ENCODE measurements at places on chromosomes 13 and 19.
A peak's percentile ranks its signal among the peaks of the same experiment; 100 is the strongest.

GRCh38 chr13:25885418-25885817, 166.4 kb downstream of the SHISA2 start:
- DNase-seq, result no peak

GRCh38 chr19:17765069-17765618, 13.9 kb downstream of the FCHO1 start:
- DNase-seq, result no peak

- no peak for DNase-seq
Observed at GRCh38 chr13:96020155-96020575, 33.0 kb downstream of the UGGT2 start.

- no peak for DNase-seq
Observed at GRCh38 chr19:17202249-17202648, 12.9 kb upstream of the USE1 start.

- DNase-seq, result no peak
Observed at GRCh38 chr13:33968520-33969507, 150.9 kb downstream of the RFC3 start.

DNA sequence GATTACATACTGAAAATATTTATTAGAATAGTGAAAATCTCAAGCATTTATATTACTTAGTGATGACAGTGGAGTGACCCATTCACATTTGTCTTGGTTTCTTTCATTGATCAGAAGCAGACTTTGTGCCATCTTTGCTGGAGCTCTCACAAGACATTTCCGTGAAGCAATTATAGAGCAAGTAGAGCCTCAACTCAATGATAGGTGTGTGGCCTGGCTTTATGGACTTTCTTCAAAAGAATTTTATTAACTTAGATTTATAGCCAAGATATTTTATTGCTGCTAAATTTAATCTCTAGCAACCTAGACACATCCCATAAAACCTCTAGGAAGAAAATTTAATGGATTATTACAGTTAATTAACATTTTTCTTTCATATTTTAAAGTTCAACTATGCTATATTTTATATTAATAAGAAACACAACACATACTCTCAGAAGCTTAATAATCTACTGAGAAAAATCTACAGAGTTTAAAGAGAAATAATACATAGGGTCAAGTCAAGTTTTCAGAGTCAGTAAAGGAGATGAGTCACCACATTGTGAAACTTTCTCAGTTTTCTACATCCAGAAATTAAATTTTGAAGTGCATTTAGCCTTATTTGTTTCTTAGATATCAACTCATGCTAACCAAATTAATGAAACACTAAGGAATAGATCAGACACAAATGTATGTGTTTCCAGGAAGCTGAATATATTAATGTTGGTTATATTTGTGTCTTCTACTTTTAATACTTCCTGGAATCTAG, 160.5 kb downstream of the LACC1 start:
- no peak for DNase-seq

DNA sequence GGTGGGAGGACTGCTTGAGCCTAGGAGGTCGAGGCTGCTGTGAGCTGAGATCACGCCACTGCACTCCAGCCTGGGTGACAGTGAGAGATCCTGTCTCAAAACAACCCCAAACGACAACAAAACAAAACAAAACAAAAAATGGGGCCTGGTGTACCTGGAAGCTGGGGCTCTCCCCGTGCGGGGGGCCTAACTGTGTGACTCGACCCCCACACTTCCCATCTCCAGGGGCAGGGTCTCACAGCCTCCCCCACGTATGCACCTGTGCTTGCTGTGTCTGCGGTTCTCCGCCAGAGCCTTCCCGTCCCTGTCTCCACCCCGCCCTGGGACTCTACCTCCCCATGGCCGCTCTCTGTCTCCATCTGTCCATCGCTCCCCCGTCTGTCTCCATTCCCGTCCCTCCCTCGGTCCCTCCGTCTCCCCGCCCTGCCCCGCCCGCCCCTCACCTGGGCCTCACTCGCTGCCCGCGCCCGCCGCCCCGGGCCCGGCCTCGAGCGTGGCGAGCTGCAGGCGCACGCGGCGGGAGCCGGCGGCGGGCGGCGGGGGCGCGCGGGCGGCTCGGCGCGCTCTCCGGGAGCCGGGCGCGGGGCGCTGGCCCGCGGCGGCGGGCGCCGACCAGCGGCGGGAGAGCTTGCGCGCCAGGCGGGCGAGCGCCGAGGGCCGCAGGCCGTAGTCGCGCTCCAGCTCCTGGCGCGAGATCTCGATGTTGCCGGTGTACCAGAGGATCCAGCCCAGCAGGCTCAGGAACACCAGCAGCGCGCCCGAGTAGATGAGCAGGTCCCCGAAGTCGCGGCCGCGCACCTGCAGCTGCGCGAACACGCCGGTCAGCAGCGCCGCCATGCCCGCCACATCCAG, 587 bp downstream of the TMEM238 start:
- no peak for DNase-seq

DNA sequence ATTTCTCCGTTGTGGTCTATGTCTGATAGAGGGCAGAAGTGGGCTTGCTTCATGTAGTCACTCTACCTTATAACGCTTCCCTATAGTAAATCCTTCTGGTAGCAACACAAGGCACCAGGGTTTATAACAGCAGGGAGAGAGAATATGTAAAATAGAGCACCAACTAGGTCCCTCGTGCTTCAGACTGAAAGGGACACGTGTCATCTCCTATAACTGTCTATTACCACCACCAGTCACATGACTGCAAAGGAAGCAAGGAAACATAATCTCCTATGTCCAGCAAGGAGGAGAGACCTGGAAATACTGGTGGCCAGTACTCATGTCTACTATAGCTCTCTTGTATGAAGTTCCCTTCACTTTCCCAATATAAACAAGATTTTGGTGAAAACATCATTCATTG, 79.2 kb downstream of the SLAIN1 start:
- no peak for DNase-seq

DNA sequence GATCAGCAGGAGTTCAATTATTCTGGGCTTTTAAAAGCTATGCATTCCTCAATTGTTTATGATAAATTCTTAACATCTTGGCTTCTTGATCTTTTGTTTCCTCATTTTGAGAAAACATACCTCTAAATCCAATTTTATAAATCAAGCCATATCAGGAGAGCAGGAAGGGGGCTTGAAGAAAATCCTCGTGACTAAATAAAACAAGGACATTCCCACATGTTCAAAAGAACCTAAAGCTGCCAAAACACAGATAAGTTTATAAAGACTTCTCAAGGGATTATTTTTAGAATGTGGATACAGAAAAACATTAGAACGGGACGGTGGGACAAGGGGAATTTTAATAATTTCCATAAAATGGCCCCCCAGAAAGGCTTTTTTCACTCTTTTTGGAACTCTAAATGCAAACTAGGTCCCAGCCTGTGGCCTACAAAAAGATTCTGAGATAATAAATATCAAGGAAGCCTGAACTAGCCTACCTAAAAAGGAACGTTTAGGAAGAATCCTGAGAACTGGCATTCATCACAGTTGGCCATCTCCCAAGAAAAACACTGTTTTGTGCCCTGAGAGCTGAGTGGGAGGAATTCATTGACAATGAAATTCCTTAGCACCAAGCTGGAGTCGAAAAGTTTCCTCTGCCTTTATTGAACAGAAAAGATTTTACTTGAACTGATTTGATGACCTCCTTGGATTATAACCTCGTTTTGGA, 30.1 kb downstream of the ZAR1L start:
- no peak for DNase-seq

DNA sequence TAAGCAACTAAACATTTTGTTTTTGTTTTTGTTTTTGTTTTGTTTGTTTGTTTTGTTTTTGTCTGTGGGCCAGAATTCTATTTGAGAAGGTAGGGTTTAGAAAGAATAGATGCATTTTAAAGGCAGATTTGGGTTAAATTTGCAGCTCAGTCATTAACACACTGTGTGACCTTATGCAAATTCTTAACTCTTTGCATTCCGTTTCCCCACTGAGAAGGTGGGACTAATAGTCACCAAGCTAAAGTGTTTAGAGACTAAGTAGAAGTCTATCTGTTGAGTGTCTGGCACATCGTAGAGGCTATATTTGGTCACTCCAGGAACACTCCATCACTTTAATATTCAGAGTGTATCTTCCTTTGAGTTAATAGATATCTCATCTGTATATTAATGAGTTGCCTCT, 87.1 kb downstream of the CCNA1 start:
- no peak for DNase-seq

GRCh38 chr13:84279166-84279565, 396.9 kb upstream of the SLITRK1 start:
- DNase-seq, result no peak

DNA sequence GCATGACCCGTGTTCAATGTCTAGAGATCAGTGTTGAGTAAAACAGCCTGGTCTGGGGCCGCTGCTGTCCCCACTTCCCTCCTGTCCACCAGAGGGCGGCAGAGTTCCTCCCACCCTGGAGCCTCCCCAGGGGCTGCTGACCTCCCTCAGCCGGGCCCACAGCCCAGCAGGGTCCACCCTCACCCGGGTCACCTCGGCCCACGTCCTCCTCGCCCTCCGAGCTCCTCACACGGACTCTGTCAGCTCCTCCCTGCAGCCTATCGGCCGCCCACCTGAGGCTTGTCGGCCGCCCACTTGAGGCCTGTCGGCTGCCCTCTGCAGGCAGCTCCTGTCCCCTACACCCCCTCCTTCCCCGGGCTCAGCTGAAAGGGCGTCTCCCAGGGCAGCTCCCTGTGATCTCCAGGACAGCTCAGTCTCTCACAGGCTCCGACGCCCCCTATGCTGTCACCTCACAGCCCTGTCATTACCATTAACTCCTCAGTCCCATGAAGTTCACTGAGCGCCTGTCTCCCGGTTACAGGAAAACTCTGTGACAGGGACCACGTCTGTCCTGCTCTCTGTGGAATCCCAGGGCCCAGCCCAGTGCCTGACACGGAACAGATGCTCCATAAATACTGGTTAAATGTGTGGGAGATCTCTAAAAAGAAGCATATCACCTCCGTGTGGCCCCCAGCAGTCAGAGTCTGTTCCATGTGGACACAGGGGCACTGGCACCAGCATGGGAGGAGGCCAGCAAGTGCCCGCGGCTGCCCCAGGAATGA, 1.5 kb upstream of the CEACAM5 start:
- DNase-seq, result peak; percentile 72

DNA sequence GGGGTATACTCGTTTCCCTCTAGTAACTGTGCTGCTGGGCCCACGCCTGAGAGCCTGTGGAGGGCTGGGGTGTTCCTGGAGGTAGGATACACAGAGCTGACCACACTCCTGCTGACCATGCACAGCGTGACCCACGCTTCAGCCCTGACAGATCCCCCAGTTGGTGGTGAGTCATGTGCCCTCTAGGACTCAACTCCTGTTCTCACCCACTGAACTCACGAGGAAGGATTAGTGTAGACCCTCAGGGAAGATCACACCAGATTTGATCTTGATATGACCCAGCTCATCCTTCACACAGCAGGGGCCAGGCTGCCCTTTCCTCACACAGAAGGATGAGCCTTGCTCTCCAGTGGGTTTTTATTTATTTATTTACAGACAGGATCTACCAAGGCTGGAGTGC, 13.3 kb upstream of the ACP7 start:
- DNase-seq, result no peak

GRCh38 chr13:99464441-99464949, 36.8 kb upstream of the TM9SF2 start:
- no peak for DNase-seq

DNA sequence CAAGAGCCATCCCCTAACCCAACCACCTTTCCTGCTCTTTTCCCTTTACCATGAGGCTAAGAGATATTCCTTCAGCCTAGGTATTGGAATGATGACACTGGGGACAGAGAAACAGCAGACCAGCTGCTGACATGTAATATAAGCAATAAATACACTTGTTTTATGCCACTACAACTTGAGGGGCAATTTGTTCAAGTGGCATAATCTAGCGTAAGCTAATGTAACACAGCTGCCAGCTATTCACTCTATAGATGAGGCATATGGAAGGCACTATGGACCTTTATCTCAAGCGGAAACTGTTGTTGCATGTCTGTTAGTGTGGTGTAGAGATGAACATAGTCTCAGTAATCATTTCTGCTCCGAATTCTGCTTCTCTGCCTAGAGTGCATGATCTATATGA, 111.1 kb downstream of the STARD13 start:
- DNase-seq, result no peak

GRCh38 chr13:107842562-107843180, 372.7 kb downstream of the LIG4 start:
- DNase-seq, result no peak

DNA sequence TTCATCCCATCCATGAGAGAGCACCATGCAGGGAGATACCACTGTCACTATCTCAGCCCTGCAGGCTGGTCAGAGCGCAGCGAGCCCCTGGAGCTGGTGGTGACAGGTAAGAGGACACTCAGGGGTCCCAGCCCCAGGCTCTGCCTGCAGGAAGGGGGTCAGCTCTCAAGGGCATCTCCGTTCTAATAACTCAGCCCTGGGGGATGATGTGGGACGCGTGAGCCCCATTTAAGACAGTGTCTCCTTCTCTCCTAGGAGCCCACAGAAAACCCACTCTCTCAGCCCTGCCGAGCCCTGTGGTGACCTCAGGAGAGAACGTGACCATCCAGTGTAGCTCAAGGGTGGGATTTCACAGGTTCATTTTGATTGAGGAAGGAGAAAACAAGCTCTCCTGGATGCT, 15.5 kb upstream of the KIR3DL3 start:
- DNase-seq, result no peak

- DNase-seq, result no peak
Observed at GRCh38 chr13:37766502-37766901, 103.1 kb downstream of the TRPC4 start.

DNA sequence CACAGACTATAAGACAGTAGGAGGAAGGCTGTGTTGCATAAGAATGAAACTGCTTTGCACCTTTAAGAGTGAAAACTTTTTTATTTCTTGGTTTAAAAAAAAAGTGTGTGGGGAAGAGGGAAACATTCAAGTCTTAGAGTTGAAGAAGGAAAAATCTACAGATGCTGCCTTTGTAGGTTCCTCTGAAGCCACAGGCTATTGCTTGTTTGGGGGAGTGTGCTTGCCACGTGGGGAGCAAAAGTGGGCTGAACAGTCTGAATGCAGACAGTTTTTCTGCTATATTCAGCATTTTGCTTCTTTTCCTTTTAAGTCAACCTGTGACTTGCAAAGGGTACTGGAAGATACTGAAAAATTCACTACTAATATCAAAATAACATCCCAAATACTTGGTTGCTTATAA, 36.9 kb downstream of the EFNB2 start:
- no peak for DNase-seq

- no peak for DNase-seq
Observed at GRCh38 chr19:10227026-10227971, 3.8 kb downstream of the S1PR2 start.

GRCh38 chr13:58266271-58266670, 634.7 kb downstream of the PCDH17 start:
- DNase-seq, result no peak

DNA sequence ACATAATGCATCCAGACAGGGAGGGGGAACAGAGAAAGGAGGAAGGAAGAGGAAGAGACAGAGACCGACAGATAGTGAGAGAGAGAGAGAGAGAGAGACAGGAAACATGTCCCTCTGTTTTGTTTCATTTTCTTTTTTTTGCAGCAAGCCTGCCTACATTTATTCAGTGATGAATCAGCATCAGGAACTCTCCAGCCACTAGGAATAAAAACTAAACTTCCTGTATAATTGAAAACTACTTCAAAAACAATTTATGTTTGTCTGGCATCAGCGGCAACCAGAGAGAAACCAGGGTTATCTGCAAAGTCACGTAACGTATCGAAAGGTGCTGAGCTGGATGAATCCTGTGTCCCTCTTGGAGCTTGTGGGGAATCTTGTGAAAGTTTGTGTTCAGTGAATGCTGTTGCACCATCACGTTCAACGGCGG, 148.6 kb upstream of the SOX21 start:
- no peak for DNase-seq

GRCh38 chr19:18000480-18000914, 7.5 kb upstream of the ARRDC2 start:
- DNase-seq, result no peak

Data from activated CD4-positive, CD25-positive, alpha-beta regulatory T cell treated with anti-CD3 and anti-CD28 coated beads, Interleukin-2, amount 50 U/mL, for 72 hours (primary cell).